ENCODE measurements at places on chromosomes 1 and 21.
A peak's percentile ranks its signal among the peaks of the same experiment; 100 is the strongest.

DNA sequence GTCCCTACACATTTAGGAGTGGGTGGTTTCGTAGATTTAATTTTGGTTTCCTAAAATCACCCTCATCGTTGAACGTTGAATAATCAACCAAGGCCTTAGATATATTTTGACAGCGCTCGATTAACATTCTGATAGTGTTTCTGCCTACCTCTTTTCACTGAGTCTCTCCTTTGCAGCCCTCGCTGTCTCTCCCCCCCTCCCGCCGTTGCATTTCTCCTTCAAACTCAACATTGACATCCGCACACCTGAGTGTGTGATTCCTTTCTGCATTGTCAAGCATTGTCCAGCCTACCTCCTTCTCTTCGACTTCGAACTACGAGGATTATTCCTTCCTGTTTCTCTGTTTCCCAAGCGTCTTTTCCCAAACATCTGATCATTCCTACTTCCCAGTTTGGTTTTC, 1.8 kb upstream of the ADAMTS1 start:
- DNase-seq = no peak

DNA sequence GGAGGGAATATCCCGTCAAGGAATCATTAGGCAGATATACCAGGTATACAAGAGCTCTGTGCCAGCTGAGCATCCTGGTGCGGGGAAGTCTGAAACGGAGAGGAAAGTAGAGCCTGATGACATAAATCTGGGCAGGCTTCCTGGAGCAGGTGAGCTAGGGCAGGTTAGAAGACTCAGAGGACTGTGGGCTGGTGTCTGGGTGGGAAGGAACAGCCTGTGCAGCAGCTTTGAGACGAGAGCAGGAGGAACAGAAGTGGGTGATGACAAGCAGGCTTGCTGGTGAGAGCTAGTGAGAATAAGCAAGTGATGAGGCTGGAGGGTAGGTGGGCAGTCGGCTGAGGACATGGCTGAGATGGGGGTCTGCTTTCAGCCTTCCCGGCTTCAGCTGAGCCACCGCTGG, 6.7 kb downstream of the CELSR2 start:
- no peak for DNase-seq

DNA sequence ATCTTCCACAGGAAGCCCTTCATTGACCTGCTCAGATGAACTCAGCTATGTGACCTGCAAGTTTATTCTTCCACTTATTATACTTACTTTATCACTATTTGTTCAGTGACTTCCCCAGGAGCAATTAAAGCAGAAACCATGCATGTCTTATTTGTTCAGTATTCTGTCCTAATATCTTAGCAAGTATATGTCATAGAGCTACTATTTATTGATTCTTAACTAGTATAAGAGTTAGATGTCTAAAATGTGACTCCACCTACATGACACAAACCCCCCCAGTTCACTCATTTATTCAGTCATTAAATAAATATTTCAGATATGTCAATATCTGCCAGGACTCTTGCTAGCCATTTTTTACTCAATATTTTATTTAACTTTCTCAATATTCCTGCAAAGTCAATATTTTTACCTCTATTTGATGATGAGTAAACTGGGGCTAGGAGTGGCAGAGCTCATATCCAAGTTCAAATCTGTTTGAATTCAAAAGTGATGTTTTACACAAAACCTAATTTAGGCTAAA, 469.0 kb upstream of the USP24 start:
- DNase-seq = no peak

DNA sequence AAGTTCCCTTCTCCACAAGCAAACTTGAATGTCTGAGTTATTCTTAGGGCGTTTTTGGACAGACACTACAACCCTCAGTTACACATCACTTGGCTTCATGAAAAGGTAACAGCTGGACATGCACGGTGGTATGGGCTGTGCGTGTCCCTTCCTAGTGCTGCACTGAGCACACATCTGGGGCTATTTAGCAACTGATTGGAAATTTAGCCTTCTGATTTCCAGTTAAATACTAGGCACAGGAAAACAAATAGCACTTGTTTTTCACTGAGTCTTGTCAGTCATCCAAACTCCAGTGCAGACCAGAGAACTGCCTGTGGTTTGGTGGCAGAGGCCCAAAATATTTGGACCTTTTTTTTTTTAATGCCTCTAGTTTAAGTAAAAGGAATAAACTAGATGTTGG, 134.7 kb downstream of the TGFBR3 start:
- DNase-seq = no peak

- no peak for DNase-seq
Measured at GRCh38 chr1:13836631-13837030, 136.6 kb downstream of the PRDM2 start.

- DNase-seq = peak; percentile 41
Measured at GRCh38 chr1:234709473-234710228, 99.7 kb upstream of the IRF2BP2 start.

DNA sequence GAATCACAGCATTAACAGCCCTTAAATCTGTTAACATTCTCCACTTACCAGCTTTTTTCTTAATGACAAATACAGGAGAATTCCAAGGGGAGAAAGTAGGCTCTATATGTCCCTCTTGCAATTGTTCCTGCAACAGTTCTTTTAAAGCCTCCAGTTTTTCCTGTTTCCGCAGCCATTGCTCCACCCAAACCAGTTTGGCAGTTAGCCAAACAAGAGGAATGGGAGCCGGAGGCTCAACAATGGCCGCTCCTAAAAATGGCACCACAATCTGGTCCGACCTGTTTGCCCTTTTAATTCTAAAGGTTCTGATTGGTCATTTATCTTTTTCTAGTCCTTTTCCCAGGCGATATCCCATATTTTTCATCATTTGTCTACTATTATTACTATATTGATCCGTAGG, 14.0 kb upstream of the L1TD1 start:
- DNase-seq = peak; percentile 37

GRCh38 chr21:45427331-45428271, 22.6 kb downstream of the COL18A1 start:
- DNase-seq = no peak

DNA sequence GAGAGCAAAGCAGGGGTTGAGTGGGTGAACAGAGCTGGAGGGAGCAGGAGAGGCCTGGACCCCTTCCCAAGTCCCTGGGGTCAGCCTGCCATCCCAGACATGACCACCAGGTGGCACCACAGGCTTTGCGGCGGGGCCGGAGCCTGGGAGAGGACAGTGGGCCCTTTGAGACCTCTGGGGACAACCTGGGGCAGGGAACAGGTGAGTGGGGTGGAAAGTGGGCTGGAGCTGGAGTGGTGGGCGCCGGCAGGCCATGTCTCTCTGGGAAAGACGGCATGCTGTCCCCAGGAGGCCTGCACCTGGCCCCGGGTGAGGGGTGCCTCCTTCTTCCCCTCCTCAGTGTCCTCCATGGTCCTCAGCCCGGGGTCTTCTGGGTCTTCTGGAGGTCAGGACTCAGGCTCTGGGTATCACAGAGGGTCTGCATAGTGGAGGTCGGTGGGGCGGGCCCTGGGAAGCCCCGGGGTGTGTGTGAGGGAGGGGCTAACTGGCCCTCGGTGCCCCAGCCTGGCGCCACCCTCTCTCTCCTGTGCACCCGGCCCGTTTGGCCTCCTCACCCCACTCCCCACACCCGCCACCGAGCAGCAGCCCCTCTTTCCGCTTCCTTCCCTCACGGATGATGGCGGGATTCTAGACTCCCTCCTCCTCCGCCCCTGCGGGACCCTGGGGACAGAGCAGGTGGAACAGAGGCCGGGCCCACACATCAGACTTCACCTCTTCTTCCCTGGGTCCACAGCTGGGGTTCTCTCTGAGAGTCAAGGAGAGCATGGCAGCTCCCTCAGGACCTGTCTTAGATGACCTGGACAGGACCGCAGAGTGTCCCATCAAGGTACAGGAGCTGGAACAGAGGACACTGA, 28.5 kb upstream of the PKP1 start:
- DNase-seq = no peak

GRCh38 chr1:32780628-32781234, 36.4 kb downstream of the YARS1 start:
- DNase-seq = no peak

DNA sequence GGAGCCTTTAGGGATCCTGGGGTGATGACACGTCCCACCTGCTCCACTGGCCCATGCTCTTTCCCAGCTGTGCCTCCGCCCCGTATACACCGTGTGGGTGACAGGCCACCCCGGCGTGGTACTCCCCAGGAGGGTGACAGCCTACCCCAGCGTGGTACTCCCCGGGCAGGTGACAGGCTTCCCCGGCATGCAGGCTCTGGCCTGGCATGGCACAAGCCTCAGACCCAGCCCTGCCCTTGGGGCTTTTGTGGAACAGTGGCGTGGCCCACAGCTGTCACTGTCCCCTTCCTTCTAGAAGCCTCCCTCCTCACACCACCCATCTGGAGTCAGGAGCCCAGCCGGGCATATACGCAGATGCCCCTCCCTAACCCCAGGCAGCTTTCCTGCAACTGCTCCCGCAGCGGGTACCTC, 4.7 kb upstream of the PFKL start:
- no peak for DNase-seq

GRCh38 chr1:230216896-230217295, 149.9 kb downstream of the GALNT2 start:
- no peak for DNase-seq

- DNase-seq = no peak
Measured at GRCh38 chr1:93979040-93979717, 69.9 kb upstream of the GCLM start.

GRCh38 chr1:7885513-7886404, 32.9 kb upstream of the UTS2 start:
- DNase-seq = no peak

- no peak for DNase-seq
Measured at GRCh38 chr1:211647711-211648121, 27.7 kb downstream of the NEK2 start.

DNA sequence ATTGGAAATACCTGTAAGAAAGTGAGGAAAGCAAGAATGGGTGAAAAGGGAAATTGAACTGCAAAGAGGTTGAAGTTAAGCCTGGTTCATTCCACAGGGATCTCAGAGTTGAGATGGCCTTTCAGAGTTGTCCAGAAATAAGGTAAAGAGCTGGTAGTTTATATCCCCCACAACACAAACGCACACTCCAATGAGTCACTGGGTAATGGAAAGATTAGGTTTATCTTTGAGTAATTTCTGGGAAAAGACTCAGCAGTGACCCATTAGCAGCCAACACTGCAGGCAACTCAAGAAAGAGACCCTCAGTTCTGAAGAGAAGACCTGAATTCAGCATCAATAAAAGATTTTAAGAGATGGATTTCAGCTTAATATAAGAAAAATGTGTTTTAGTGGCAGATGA, 485.5 kb downstream of the PTPRC start:
- no peak for DNase-seq

GRCh38 chr1:155976062-155976912, 2.1 kb downstream of the ARHGEF2 start:
- no peak for DNase-seq

GRCh38 chr1:26858891-26859640, 3.9 kb upstream of the SFN start:
- DNase-seq = no peak

DNA sequence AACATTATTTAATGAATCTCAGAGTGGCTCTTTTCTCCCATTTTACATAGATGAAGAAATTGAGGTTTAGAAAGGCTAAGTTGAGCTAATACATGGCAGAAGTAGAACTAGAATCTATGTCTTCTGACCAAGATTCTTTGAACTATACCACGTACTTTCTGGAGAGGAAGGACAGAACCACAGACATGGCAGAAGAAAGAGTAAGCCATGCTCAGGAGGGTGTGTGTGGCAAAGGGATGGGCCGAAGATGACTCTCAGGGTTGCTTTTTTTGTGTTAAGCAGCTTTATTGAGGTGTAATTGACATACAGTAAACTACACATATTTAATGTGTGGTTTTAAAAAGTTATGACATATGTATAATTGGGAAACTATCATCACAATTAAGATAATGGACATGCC, 69.5 kb downstream of the PEX14 start:
- no peak for DNase-seq

Data from NCI-H510A (cell line).